ENCODE measurements at places on chromosomes 3 and 15.

- peak; percentile 2 for DNase-seq
These were observed 155.4 kb upstream of the GOLGA6L4 start for GRCh38 chr15:84079885-84080777.

GRCh38 chr3:179716226-179716625 is 63.4 kb downstream of the USP13 start:
- DNase-seq = no peak

GRCh38 chr3:105415951-105416350 is 49.2 kb downstream of the ALCAM start:
- no peak for DNase-seq

DNA sequence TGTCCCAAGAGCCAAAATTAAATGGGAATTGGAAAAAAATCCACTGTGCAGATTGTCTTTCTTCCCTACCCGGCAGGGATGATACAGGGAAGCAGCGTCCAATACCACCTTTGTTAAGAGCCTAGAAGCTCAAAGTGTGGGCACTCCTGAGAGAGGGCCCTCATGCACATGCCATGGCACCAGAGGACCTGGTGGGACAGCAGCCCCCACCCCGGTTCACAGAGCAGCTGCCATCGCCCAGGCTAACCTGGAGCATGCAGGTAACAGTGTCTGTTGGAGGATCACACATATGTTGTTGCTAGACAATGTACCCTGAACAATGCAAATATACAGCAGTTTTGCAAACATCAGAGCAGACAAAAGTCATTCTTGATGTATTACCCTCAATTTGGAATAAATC is 206.5 kb downstream of the TJP1 start:
- no peak for DNase-seq

GRCh38 chr3:47097864-47098263 is 66.0 kb downstream of the SETD2 start:
- no peak for DNase-seq

DNA sequence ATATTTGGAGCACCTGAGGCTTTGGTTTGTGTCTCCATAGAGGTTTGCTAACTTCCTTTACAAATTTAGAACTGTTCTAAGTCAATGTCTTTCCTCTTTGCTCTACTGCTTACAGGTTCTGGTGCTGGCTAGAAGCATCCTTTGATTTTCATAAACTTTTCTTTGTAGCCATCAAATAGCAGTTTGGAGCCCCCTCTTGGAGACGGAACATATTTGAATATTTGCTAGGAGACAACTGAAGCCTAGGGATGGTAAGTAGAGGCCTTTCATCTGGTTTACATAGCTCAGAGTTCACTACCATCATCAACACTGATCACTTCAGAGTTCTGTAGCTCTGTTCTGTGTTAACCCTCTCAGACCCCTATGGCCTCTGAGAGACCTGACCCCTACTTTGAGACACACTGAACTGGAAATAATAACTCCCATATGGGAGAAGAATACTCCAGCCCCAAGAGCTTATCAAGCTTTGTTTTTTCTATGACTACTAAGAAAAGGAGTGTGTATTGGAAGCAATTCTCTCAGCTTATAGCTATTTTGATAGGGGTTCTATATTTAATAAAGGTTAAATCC is 420.4 kb downstream of the EPHA3 start:
- DNase-seq = no peak

- no peak for DNase-seq
These were observed 1010.0 kb downstream of the SQOR start for GRCh38 chr15:46644501-46645481.

DNA sequence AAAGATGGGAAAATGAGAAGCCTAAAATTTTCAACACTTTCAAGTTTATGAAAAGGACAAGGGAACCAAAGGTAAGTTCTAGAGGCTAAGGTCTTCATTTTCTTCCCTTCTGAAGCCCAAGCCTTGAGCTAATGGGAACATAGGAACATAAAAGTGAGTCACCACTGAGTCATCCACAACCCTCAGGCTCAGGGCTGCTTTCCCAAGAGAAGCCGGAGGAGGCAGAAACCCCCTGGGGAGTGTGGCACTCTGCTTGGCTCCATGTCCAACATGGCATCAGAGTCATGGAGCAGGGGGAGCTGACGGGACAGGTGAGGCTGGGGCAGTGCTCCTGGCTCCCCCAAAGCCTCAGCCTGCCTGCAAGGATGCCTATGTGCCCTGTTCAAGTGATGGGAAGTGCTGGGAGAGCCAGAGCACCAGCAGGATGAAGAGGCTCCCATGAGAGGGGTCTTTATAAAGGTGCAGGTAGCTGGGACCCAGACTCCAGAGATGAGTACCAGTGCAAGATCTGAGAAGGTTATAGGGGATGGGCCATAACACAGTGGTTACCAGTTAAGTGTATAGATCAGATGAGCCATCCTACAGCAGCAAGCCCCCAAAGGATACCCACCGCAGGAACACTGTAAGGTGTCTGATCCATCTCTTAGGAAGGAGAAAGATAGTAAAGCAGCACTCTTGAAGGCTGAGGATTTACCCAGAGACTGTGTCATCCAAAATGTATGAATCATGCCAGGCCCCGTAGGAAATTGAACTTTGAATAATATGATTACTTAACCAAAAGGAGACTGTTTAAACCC is 31.8 kb upstream of the RYR3 start:
- DNase-seq = peak; percentile 58

DNA sequence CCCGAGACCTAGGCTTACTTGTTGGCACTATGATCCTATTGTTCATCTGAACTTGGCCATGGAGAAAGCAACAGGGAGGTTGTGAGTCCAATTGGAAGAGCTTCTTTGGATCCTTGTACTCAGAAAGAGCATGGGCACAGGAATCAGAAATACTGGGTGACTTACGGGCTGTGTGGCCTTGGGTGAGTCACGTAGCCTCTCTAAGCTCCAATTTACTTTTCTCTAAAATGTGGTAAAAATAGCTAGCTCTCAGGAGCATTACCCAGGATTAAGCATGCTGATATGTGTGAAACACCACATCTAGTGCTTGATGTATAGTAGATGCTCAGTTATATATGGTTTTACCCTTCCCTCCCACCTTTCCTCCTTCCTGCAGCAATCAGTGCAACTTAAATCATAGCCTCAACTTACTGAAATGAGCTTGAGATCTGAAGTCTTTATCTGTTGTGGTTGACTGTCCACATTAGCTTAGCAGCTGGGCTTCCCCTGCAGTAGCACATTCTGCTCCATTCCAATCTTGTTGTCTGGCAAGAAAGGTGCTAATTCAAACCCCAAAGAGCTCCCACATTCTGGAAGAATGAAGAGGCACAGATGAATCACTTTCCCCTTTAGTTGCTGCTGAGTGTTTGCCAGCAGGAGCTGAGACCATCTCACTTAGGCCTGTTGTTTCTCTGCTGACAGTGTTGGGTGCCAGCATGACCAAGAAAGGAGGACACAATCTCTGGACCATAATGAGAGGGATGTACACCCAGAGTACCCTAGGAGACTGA is 299.1 kb upstream of the TRIM42 start:
- DNase-seq = peak; percentile 47

GRCh38 chr3:100992231-100993012 is 799 bp downstream of the ABI3BP start:
- no peak for DNase-seq

All from adrenal gland (tissue), 19 donors.